Activated naive CD4-positive, alpha-beta T cell treated with anti-CD3 and anti-CD28 coated beads, Interleukin-2, amount 50 U/mL, for 16 hours (primary cell): ENCODE measurements at places on chromosomes 4 and X.
A peak's percentile ranks its signal among the peaks of the same experiment; 100 is the strongest.

GRCh38 chr4:13705521-13706041 is 78.1 kb upstream of the BOD1L1 start:
- no peak for DNase-seq

GRCh38 chrX:150767475-150768131 is 74.4 kb downstream of the MTMR1 start:
- DNase-seq, result no peak

DNA sequence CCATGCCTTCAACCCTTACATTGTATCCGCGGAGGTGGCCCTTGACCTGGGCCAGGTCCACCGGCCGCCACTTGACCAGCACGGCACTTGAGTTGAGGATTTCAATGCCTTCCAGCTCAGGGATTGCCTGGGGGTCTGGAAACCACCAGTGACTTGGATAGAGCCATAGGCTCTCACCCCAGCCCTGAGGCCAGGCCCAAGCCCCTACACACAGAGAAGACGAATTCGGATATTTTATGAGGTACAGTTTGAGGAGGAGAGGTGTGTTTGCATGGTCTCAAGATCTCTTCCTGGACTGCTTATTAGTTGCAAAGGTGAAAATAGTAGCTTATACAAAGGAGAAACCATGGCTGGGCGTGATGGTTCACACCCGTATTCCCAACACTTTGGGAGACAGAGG is 20.3 kb downstream of the L1CAM start:
- no peak for DNase-seq

DNA sequence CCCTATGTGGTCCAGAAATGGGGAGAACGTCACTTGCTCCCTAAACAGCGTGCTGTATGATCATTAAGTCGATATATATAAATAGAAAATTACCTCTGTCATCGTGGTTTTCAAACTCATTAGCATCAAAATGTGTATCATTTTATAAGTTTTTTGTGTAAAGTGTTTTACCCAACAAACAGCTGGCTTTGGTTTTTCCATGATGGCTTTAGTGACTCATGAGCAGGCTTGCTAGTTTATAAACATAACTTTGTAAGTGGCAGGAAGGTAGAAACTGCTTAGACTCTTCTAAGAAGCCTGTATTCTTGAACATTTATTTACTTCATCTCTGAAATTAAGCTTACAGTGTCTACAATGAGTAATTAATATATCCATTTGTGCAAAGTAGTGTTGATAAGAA is 108.4 kb upstream of the DIPK2B start:
- no peak for DNase-seq

- DNase-seq, result no peak
Measured at GRCh38 chr4:143397887-143398286, 61.2 kb downstream of the GAB1 start.

- DNase-seq, result no peak
Measured at GRCh38 chr4:143156853-143157252, 27.9 kb upstream of the USP38 start.

DNA sequence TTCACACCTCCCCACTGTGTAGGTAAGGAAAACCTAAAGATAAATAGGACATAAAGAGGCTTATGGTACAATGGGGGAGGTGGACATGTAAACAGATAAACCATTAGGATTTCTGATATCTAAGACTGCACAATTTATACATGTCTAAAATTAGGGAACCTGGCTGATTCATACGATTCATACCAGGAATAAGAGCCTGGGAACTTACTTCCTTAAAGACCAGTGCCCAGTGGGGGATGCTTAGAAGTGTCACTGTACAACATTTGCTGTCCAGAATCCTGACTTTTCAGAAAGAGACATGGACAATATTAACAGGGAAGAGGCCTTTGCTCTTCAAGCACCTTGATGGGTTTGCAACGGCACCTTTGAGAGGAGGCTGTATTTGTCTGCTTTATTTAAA is 116.8 kb upstream of the KIT start:
- no peak for DNase-seq

GRCh38 chrX:104187931-104188330 is 21.7 kb downstream of the FAM199X start:
- no peak for DNase-seq

DNA sequence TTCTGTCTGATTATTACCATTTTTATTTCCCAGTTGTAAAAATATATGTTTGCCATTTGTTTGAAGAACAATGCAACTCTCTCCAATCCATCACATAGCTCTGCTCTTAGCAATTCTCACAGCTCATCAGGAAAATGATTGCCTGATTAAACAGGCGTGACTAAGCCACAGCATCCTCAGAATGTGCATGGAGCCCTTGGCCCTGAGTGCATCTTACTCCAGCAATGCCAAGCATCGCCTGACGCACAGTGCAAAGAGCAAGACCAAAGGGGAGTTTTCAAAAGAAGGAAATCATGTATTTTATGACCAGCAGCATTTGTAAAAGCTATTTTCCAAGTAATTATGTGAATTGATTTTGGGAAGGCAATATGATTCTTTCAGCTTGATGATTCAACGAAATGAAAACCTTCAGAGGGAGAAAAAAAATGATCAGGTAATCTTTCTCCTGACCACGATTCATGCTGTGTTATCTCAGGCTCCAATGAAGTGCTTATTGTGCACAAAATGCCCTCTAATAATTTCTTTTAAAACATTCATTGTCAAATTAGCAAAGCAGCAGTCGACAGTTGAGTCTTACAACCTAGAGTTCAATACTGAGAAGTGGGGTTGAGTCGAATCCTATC is 138.0 kb upstream of the FAM9B start:
- no peak for DNase-seq

- no peak for DNase-seq
Measured at GRCh38 chr4:1960170-1960825, 48.5 kb downstream of the NELFA start.

DNA sequence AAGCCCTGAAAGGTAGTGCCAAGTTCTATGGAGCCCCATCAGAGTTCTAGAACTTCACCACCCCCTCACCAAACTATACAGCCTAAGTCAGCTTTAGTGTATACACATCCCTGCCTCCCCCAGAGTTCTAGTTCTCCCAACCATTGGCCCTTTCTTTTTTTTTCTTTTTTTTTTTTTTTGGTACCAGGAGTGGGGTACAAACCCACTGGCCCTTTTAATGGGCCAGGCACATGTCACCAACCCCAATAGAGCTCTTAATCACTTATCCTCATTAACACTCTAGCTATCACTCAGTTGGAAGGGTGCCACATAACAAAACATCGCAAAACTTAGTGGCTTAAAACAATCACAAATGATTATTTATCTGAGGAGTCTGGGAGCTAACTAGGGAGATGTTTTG is 588.6 kb downstream of the BCOR start:
- no peak for DNase-seq

- DNase-seq, result no peak
Measured at GRCh38 chr4:156476359-156476758, 495.2 kb downstream of the PDGFC start.

DNA sequence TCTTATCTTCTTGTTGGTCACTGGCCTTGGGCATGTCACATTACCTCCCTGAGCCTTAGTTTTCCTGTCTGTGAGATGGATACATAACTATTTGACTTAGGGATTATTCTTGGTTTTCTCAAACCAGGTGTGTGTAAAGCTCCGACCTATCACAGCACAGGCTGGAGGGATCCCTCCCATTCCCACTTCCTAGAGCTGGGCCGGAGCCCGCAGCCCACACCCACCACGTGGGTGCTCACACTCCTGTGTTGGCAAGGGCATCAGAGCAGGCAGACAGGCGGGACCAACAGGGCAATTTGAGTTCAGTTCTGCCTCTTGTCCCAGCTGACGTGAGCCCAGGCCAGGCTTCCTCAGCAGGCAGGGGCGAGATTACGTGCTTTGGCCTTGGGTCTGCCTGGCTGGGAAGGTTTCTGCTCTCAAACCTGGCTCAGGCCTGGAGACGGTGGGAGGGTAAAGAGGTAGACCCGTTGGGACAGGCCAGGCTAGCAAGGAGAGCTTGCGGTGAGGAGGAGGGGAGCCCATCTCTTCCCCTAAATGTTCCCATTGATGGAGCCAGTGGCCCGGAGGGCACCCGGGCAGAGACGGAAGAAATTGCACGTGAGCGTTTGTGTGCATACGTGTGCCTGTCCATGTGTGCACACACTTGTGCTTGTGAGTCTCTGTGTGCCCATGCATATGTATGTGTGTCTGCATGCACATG is 734 bp upstream of the SH3TC1 start:
- no peak for DNase-seq

- DNase-seq, result no peak
Measured at GRCh38 chr4:15147714-15148113, 145.4 kb downstream of the CPEB2 start.

- DNase-seq, result no peak
Measured at GRCh38 chr4:138555584-138555983, 313.4 kb upstream of the SLC7A11 start.

DNA sequence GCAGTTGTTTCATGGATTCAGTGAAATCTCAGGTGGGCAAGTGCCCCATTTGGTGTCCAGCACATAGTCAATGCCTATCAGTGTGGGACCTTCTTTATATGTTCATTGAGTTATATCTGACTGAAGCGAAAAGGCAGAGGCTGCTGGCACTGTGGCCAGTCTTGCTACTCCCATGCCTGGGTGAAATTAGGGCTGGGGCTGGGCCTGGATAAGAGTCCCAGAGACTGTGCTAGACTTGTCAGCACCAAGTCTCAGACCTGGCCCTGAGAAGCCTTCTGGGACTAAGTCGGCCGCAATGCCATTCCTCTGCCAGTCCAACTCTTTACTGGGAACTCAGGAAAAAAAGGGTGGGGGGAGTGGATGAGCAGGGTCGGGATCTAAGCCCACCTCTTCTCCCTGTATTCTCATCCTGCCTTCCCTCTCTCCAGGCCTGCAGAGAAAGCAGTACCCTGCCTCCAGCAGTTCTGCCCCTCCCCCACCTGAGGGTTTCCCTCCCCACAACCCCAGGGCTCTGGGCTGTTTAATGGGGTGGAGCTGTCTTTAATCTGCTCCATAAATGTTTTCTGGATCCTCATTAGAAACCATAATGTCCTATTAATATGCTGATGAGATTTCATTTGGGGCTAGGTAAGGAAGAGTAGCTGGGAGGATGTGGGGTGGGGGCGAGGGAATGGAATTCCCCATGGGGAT is 153.5 kb upstream of the PJA1 start:
- no peak for DNase-seq

GRCh38 chrX:117992192-117992723 is 124.4 kb downstream of the KLHL13 start:
- no peak for DNase-seq

DNA sequence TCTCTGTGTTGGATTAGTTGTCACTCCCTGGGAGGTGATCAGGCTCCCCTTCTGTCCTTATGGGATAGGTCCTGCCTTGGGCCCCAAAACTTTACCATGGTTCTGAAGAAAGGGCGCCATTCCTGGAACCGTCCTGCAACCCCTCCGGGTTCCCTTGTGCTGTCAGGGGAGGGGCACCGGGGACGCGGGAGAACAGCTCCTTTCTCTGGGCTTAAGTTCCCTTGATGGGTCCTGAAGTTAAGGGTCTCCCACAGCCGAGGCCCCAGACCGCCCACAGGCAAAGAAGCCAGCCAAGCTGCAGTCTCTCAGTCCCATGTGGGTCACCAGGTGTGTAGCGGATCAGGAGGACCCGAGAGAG is 44.8 kb downstream of the UGT2A3 start:
- no peak for DNase-seq

DNA sequence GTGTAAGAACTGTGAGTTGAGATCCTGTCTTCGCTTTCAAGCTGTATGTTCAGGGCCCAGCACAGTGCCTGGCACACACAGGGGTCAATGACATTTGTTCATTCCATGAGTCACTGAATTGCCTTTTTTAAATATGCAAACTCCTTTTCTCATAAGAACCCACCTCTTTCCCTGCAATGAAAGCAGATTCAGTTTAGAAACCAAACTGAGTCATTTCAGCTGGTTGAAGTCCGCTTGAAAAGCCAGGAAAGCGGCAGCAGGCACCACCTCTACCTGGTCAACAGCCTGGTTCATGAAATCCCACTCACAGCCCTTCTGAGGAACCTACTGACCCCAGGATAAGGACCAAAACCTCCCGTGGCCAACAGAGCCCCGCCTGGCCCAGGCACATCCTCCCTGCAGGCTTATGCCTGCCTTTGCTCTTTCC is 4.5 kb upstream of the C1QTNF7 start:
- DNase-seq, result no peak

- DNase-seq, result no peak
Measured at GRCh38 chr4:157996061-157997028, 176.5 kb downstream of the GASK1B start.

DNA sequence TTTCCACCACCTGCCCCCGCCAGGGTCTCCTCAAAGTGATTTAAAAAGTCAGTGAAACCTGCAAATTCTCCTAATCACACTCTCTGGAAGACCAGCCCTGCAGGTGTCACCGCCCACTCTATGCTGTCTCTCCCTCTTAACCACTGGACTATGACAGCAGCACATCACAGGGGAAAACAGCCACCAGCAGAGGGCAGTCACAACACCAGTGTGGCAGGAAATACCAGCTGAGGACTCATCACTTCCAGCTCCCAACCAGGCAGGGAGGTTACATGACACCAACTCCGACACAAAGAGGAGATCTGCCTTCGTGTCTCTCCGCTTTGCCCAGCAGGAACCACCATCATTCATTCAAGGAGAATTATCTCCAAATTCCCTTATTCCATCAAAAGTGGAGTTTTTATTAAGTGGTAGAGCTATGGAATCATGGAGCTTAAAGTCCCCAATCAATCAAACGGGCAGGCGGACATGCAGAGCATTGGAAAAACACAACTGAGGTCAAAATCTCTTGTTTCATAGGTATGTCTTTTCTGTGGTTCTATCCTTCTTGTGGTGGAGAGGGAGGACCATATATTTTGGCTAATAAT is 91.3 kb downstream of the NSUN7 start:
- DNase-seq, result peak; percentile 80

- no peak for DNase-seq
Measured at GRCh38 chr4:130124066-130124465, 1028.1 kb downstream of the C4orf33 start.

- no peak for DNase-seq
Measured at GRCh38 chr4:16814361-16814760, 84.1 kb downstream of the LDB2 start.

- no peak for DNase-seq
Measured at GRCh38 chr4:82138374-82138773, 235.4 kb downstream of the HNRNPD start.

DNA sequence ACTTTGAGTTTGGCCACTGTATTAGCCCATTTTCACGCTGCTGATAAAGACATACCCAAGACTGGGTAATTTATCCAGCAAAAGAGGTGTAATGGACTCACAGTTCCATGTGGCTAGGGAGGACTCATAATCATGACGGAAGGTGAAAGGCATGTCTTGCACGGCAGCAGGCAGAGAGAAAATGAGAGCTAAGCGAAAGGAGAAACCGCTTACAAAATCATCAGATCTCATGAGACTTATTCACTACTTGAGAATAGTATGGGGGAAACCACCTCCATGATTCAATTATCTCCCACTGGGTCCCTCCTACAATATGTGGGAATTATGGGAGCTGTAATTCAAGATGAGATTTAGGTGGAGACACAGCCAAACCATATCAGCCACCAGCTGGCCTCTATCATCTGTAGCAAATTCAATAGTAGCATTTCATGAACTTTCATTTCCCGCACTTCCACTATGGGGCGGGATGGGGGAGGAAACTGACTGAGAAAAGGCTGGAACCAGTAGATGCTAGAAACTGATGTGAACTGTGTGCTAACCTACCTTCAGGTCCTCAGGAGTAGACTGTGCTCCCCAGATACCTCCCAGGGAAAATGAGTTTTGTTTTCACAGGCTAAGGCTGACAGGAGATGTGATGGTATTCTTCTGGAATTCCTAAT is 35.3 kb upstream of the LGI2 start:
- no peak for DNase-seq

- no peak for DNase-seq
Measured at GRCh38 chr4:47733302-47734175, 104.3 kb downstream of the CORIN start.
